AG10803 (cell line): ENCODE measurements at places on chromosomes 3 and 15.

DNA sequence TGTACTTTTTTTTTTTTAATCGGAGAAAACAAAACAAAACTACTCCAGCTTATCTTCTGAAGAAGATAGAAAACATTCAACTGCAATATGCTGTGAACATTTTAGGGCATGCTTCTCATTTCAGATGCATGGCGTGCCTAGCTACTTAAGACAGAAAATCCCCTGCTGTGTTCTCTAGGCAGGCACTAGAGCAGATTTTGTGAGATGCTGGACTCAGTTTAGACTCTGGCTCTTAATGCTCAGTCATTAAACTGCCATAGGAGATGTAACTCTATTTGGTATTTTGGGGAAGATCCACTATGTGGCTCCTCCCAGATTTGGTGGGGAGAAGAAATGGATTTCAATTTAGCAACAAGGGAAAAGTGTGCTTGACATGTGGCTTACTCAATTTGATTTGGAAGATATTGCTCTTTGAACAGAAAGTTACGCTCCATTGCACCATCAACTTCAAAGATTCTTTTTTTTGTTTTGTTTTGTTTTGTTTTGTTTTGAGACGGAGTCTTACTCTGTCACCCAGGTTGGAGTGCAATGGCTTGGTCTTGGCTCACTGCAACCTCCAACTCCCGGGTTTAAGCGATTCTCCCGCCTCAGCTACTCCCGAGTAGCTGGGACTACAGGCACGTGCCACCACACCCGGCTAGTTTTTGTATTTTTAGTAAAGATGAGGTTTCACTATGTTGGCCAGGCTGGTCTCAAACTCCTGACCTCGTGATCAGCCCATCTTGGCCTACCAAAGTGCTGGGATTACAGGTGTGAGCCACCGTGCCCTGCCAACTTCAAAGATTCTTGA is 62.0 kb upstream of the LEKR1 start:
- DNase-seq, result peak; percentile 56

DNA sequence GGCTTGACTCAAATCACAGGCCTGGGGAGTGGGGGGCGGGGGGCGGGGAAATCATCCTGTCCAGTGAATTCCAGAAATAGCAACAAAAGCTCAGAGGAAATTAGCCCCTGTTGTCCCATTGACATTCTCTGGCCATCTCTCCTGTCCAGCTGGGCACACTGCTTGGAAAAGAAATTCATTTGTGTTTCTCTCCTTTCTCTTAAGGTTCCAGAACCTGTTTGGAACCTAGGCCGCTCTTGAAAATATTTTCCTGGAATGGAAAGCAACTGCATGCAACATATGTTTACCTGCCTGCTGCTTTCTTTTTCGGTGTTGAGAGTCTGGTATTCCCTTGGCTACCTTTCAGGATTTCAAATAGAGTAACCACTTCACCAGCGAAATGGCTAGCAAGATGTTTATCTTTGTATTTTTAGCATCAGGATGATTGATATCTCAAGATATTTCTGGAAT is 169.0 kb downstream of the GHSR start:
- no peak for DNase-seq

DNA sequence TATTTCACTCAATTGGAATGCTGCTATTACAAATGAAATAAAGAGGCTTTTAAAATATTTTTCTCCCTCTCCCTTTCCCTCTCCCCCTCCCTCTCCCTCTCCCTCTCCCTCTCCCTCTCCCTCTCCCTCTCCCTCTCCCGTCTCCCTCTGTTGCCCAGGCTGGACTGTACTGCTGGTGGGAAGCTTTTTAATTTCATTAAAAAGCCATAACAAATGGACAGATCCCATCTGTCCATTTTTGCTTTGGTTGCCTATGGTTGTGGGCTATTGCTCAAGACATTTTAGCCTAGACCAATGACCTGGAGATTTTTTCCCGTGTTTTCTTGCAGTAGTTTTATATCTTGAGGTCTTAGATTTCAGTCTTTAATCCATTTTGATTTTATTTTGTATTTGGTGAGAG is 107.2 kb upstream of the LRRC3B start:
- DNase-seq, result no peak

GRCh38 chr3:67863869-67864268 is 209.5 kb upstream of the SUCLG2 start:
- no peak for DNase-seq

DNA sequence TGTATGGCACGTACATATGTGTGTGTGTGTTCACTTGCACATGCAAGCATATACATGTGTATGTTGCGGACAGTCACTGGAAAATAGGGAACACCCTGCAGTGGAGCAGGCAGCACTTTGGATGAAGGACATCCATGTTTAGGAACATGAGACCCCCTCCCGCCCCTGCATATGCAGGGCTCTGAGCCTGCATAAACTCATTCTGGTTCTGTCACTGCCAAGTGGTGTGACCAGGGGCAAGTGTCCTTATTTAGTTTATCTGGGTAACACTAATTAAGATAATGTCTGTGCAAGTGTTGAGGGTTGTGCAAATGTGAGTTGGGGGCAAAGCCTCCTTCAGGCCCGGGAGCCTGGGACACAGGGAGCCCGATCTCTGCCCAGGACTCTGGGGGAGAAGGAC is 105.7 kb downstream of the CORO2B start:
- no peak for DNase-seq

DNA sequence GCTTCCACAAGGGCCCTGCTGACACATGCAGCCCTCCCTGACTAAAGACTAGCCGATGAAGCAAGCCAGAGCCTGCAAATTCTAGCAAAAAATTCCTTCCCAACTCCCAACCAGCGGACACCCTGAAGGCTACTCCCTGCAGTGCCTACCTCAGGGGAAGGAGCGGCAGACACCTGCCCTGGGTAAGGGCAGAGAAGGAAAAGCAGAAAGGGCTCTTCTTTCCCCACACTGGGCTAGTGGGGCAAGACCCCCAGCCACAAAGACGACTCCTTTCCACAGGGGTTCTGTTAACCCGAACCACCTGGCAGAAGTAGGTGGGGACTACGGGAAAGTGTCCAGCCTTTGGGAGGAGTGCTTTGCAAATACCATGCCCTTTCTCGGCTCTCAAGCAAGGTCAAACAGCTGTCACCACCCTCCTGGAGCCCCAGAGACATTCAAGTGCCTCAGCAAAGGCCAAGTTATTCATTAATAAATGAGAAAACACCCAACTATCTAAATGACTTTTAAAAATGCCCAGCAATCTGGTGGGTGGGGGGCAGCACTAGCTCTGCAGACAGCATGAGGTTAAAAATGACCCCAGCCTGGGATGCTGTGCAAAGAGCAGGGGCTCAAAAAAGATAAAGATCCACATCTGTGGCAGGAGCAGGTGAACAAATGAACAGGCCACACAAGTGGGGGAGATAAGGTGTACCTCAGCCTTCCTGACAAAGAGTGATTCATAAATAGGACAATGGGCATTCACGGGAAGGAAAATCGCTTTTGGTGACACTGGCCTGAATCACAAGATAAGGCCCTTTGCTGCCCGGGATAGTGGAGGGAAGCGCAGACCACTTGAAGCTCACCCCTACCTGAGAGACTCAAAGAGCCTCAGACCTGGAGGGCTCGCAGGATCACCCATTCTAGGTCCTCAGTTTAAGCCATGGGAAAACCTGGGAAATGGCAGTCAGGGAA is 33.0 kb downstream of the CCDC12 start:
- no peak for DNase-seq

- DNase-seq, result no peak
Measured at GRCh38 chr15:63077952-63078351, 35.4 kb downstream of the TPM1 start.

- no peak for DNase-seq
Measured at GRCh38 chr3:113552851-113553250, 20.5 kb downstream of the SIDT1 start.
